Activated T-cell treated with anti-CD3 and anti-CD28 coated beads for 1 hour (primary cell): ENCODE measurements at places on chromosomes 11 and 22.
A peak's percentile ranks its signal among the peaks of the same experiment; 100 is the strongest.

DNA sequence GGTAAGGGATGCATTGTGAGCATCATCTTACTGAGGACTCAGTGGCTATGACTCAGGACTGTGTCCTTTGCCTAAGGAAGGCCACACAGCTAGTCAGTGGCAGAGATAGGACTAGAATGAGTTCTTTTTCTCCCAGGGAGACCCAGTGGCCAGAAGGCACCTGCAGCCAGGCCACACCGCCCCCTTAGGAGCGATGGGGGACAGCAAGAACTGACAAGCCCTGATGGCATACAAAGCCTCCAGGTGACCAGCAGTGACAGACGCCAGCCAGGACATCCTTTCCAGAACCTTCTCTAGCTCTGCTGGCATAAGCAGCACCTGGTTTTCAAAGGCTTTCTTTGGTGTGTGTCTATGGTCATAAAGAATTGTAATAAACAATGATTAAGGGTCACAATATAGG lies 240.1 kb downstream of the ST3GAL4 start:
- DNase-seq, result no peak

- no peak for DNase-seq
Measured at GRCh38 chr22:45882881-45883810, 93.8 kb downstream of the WNT7B start.

- no peak for DNase-seq
Measured at GRCh38 chr11:84384731-84385130, 1098.6 kb upstream of the CCDC90B start.

GRCh38 chr11:131695889-131696429 lies 325.5 kb downstream of the NTM start:
- no peak for DNase-seq

DNA sequence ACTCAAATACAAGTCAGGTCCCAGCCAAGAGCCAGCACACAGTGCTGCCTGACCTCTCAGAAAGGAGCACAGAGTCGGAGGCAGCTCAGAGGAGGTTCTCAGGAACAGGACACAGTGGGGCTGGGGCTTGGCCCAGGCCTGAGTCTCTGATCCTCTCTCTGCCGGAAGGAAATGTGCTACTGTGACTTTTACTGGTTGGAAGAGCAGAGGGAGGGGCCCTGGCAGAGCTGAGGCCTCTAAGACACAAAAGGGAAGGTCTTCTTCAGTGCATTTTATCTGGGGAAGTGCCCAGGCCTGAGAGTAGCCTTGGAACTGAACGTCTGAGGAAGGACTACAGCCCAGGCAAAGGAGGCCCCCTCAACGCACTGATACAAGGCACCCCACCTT lies 16.2 kb upstream of the CASTOR1 start:
- DNase-seq, result peak; percentile 36

DNA sequence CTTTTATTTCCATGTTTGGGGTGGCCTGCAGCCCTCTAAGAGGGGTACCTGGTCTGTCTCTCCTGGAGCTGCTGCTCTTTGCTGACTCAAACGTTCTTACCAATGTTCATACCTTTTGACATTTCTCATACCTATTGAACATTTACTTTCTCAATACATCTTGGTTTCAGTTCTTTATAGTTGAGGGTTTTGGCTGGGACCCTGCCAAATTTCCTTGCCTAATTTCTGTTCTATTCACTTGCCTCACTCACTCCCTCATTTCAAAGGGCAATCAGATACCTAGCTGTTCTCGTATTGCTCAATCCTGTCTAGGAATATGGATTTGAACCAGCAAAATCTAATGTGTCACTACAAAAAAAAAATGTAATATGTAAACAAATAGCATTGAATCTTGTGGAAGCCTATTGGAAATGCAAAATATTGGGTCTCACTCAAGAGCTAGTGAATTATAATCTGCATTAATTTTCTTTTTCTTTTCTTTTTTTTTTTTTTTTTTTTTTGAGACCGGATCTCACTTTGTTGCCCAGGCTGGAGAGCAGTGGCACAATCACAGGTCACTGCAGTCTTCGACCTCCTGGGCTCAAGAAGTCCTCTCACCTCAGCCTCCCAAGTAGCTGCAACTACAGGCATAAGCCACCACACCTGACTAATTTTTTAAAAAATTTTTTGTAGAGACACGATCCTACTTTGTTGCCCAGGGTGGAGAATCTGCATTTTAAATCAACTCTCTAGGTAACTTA lies 7.5 kb downstream of the OR6M1 start:
- no peak for DNase-seq

- DNase-seq, result no peak
Measured at GRCh38 chr22:22703715-22704114, 59.3 kb downstream of the GGTLC2 start.

GRCh38 chr22:45502215-45503049 lies at the start of gene FBLN1:
FBLN1 (plus strand) TSS chr22:45502883; CDS start chr22:45502986, 103 bp downstream.
- DNase-seq, result no peak

GRCh38 chr22:36351921-36352802 lies 35.6 kb downstream of the MYH9 start:
- DNase-seq, result no peak

GRCh38 chr11:110075105-110075846 lies 17.9 kb upstream of the ZC3H12C start:
- DNase-seq, result no peak

GRCh38 chr11:9739123-9739900 lies 75.4 kb downstream of the SWAP70 start:
- no peak for DNase-seq

- no peak for DNase-seq
Measured at GRCh38 chr11:74269161-74269811, 42.2 kb downstream of the P4HA3 start.

- no peak for DNase-seq
Measured at GRCh38 chr22:36586271-36586670, 57.3 kb upstream of the EIF3D start.

- no peak for DNase-seq
Measured at GRCh38 chr11:16909359-16910035, 104.7 kb downstream of the PLEKHA7 start.

GRCh38 chr11:119085437-119085847 lies 761 bp downstream of the HMBS start:
- no peak for DNase-seq

- no peak for DNase-seq
Measured at GRCh38 chr11:20541503-20541902, 57.9 kb upstream of the SLC6A5 start.

GRCh38 chr11:133065847-133066485 lies 466.3 kb downstream of the OPCML start:
- no peak for DNase-seq

GRCh38 chr22:28893810-28894209 lies 10.4 kb downstream of the ZNRF3 start:
- no peak for DNase-seq

DNA sequence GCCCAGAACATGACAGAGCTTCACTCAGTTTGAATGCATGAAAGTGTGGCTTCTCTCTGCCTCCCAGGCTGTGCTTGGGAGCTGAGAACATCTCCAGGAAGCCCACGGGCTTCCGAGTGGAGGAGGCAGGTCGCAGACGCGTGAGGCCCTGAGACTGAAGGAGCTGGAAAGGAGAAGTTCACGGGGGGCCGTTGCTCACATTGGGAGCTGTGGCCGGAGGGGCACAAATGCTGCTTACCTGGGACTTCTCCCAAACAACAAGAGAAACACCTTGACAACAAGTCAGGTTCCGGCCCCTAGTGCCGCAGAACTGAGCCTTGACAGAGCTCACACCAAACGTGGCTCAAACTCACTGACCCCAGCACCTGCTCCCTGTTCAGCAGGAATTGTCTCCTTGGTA lies 207.0 kb downstream of the BRD1 start:
- DNase-seq, result no peak

DNA sequence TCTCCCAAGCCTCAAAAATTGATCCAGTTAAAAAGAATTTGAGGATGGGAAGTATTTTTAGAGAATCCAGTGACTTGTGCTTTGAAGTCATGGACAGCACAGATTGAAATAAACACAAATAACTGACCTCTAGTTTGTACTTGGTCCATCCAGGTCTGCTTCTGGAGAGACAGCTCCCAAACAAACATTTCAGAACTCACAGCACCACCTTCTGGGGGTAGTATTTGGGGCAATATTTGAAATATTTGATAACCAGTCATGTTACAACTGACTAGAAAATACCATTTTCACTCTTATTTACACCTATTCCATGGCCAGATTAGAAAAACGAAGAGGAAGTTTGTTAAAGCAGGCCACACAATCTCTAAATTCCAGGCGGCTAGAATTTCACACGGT lies 56.2 kb downstream of the CTSC start:
- no peak for DNase-seq

DNA sequence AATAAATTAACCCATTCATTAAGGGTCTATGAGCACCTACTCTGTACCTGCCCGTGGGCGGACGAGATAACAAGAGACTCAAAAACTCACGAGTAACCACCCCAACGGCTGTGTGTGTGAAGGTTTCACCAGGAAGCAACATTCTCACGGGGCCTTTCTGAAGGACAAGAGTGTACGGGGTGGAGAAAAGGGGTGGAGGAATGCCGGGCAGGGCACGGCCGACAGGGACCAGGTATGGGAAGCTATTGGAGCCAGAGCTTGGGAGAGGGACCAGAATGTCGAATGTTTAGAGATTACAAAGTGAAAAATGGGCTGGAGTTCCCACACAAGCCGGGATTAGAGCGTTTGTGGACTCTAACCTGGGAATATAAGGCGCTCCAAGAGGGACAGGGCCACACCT lies 1.6 kb downstream of the KMT5B start:
- DNase-seq, result no peak

DNA sequence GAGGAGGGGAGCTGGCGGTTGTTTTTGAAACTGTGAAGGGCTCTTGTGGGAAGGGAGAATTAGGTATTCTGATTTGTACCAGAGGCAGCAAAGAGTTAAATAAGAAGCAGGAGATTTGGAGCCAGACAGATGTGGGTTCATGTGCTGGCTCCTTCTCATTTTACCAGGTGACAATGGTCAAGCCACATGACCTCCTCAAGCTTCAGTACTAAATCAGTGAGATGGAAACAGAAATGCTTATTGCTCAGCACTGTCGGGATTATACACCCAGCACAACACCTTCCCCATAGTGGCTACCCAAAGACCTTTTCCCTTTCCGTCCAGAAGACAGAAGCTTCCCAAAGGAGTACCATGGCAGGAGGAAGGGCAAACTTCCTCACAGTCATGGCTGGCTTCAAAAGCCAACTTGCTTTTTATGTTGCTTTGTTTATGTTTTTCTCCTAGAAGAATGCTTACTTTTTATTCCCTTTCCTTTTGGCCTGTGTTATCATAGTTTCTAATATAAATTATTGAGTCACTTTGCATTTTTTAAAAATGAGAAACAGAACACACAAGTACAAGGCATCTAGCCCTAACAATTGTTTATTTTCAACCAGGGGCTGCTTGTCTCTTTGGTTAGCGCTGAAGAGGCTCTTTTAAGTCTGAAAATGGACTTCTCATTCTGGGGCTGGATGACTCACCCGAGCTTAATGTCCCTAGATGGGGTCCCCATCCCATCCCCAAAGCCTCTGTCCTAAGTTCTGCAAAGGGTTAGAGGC lies 181.5 kb upstream of the ZBED5 start:
- DNase-seq, result no peak

DNA sequence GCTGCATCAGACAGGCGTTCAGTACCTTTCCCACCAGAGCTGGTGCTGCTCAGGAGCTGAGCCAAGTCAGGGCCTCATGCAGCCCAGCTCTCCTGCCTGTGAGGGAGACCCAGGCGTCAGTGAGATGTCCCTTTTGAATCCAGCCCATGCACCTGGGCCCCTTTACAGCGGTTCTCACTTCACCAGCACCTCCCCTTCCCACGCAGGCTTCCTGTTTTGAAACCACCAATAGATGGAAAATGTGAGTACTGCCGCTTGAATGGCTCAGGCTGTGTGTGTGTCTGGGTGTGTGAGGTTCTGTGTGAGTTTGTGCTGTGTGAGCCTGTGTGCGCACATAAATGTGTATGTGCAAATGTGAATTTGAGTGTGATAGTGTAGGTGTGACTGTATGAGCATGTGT lies 88.4 kb downstream of the UBASH3B start:
- DNase-seq, result peak; percentile 66

DNA sequence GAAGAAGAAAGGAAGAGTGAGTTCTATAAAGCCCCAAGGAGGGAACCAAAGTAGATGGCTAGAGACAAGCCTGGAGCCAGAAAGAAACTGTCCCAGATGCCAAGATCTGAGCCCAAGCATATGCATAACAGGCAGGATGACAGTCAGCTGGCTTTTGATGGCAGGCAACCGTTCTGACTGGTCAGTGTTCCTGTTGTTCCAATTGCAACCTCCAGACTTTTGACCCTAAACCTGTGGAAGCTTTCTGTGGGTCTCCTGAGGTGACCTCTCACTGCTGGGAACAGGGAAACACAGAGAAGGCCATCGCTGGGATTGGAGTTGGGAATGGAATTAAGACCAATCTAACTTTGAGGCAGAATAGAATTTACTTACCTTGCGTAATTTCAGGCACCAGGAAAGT lies 21.6 kb upstream of the NNMT start:
- DNase-seq, result no peak

DNA sequence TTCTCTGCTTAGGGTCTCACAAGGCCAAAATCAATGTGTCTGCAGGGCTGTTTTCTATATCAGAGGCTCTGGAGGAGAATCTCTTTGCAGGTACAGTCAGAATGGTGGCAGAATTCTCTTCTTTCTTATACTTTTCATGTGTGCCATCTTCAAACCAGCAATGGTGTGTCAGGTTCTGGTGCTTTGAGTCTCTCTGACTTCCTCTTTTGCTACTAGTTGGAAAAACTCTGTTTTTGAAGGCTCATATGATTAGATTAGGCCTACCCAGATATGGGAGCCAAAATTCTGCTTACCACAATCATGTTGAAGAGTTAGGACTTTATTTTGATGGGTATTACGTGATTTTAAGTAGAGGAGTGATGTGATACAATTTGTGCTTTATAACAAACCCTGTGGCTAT lies 18.8 kb upstream of the TECTA start:
- DNase-seq, result no peak

- no peak for DNase-seq
Measured at GRCh38 chr11:117634756-117635603, 162.0 kb downstream of the DSCAML1 start.

DNA sequence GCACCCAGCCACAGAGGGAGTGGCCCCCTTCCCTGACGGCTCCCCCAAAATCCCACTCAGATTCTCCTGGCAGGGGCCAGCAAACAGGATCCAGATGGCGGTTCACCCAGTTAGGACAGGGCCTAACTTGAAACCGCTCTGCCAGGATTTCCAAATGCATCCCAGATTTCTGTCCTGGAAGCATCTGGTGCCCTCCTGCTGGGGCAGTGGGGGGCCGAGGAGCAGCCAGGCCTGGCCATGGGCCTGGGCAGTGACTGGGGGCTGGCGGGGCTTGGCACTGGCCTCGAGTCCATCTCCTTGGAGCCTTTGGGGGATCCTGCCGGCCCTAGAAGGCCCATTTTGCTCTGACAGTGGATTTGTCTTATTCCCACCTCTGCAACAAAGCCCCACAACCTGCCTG lies 17.9 kb upstream of the EMID1 start:
- DNase-seq, result no peak

DNA sequence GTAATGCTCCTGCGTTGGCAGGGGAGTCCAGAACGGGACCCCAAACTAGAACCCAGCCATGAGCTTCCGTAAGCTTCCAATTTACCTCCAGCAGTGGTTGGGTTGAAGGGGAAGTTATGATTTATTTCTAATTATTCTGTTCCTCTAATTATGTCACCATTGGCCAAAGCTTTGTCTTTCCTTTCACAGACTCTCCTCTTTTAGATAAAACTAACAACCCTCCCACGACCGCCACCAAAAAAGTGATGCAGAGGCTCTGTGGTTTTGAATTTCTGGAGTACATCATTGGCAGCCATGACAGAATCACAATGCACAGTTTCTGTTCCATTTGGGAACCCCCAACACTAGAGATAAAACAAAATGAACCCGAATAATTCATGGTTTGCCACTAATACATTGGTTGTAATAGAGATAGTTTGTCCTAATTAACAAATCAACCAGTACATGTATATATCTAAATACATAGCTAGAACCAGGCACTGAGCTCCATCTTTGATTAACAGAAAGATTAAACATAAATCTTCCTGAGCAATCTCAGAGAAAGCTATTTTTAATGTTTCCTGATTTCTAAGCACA lies 64.3 kb downstream of the ETS1 start:
- no peak for DNase-seq
